Nephron progenitor cell (in vitro differentiated cells): ENCODE measurements at places on chromosomes 13 and 19.

- no peak for DNase-seq
Observed at GRCh38 chr13:53848366-53848961, 819.9 kb downstream of the OLFM4 start.

- no peak for DNase-seq
Observed at GRCh38 chr13:101412076-101412475, 4.2 kb downstream of the NALCN start.

DNA sequence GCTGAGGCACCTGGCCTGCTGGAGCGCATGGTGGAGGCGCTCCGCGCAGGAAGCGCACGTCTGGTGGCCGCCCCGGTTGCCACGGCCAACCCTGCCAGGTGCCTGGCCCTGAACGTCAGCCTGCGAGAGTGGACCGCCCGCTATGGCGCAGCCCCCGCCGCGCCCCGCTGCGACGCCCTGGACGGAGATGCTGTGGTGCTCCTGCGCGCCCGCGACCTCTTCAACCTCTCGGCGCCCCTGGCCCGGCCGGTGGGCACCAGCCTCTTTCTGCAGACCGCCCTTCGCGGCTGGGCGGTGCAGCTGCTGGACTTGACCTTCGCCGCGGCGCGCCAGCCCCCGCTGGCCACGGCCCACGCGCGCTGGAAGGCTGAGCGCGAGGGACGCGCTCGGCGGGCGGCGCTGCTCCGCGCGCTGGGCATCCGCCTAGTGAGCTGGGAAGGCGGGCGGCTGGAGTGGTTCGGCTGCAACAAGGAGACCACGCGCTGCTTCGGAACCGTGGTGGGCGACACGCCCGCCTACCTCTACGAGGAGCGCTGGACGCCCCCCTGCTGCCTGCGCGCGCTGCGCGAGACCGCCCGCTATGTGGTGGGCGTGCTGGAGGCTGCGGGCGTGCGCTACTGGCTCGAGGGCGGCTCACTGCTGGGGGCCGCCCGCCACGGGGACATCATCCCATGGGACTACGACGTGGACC, 9.7 kb upstream of the STRN4 start:
- DNase-seq: no peak

DNA sequence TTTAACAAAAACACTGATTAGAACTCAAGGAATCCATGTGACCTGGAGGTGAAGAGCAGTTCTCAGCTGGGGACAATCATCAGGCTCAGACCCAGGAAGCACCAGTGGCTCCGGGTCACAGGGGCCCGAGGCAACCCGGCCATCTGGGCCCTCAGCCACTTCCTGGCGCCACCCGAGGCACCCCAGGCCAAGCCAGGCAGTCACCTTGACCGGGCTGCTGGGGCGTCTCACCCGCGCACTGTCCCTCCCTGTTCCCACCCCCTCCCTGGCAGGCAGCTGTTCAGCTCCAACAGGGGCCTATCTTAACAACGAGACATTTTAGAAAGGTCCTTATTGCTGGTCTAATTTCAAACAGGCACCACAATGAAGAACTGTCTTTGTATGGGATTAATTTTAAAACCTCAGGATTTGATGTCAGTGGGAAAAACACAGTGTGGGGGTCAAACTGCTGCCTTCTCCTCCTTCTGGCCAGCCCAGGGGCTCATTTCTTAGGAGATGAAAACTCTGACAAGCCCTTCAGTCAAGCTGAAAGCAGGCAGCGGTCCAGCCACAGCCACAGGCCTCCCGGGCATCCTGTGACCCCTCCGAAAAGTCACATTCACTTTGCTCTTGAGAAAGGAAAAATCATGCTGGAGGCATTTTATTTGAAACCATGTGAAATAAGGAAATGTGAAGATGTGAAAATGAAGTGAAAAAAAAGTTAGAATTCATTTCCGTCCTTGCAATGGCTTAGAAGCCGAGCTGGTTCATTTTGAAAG, 83.3 kb downstream of the KCTD15 start:
- DNase-seq: no peak

DNA sequence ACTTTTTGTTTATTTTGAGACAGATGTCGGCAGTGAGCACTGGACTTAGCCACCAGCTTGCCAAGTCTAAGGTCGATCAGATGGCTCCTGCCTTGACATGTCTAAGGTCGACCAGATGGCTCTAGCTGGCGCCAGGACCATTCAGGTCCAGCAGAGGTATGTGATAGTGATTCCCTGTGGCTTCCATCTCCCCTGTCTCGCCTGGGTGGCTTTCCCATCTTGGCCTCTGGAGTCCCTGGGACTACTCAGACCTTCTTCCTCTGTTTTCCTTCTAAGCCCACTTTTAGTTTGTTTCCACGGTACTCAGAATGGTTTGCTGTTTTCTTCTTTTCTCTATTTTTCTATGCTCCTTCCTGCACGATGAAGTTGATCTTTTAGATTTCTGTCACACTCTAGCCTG, 1435.7 kb downstream of the UQCRFS1 start:
- DNase-seq: no peak

- no peak for DNase-seq
Observed at GRCh38 chr13:51920786-51921185, 59.0 kb downstream of the CCDC70 start.

DNA sequence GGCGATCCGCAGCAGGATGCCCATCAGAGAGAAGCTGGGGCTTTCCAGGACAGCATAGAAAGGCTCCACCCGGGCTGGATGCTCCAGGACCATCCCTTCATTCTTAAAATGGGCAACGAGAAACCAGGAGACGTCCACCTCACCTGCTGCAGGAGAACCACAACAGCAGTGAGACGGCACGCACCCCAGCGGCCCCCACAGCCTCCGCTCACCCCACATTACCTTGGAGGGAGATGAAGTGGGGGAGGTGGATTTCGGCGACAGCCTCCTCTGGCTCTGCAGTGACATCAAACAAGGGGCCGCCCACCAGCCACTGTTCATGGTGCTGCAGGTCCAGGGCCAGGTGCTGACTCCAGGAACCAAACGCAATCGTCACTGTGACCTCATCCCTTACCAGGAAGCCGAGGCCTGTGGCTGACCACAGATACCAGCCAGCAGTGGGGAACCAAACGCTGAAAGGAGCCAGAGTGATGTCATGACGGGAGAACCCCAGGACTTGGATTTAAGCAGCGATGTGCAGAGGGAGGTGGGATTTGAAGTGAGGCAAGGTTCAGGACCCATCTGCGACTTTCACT, 25.1 kb downstream of the CARD8 start:
- DNase-seq: no peak

- no peak for DNase-seq
Observed at GRCh38 chr19:39335168-39335548, 685 bp downstream of the GMFG start.

- DNase-seq: no peak
Observed at GRCh38 chr13:88217372-88217771, 546.2 kb downstream of the SLITRK5 start.

GRCh38 chr19:48856921-48857320, 11.5 kb downstream of the PLEKHA4 start:
- no peak for DNase-seq

- DNase-seq: no peak
Observed at GRCh38 chr19:46021531-46022041, 1.3 kb downstream of the PGLYRP1 start.

DNA sequence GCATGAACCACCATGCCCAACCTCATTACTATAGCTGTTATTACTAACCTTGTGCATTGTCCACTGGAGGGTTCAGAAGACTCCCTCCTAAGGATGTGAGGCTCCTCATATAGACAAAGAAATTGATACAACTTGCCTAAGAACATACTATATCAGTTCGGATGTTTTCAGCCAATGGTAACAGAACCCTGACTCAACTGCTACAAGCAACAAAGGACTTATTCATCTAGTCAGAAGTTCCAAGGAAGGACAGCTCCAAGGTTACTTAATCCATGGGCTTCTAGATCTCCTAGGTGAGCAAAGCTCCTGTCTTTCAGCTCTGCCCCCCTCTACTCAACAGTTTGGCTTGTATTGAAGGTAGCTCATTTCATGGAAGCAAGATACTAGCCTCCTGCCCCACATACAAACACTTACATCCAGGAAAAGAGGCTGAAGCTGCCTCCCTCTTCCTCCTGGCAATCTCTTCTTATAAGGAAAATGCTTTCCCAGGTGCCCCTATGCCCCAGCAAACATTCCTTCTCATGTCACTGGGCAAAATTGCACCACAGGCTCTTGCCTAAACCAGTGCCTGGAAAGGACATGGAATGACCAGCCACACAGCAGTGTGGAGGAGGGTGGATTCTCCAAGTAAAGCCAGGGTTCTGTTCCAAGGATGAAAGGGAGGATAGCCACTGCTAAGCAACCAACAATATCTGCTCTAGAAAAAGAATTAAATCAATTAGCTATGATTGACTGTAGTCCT, 497.8 kb downstream of the FOXO1 start:
- DNase-seq: no peak

GRCh38 chr13:98480915-98481877, 95.7 kb downstream of the STK24 start:
- no peak for DNase-seq

- no peak for DNase-seq
Observed at GRCh38 chr19:30444253-30444671, 72.1 kb downstream of the ZNF536 start.

GRCh38 chr13:114115191-114115671, 17.2 kb downstream of the RASA3 start:
- no peak for DNase-seq

DNA sequence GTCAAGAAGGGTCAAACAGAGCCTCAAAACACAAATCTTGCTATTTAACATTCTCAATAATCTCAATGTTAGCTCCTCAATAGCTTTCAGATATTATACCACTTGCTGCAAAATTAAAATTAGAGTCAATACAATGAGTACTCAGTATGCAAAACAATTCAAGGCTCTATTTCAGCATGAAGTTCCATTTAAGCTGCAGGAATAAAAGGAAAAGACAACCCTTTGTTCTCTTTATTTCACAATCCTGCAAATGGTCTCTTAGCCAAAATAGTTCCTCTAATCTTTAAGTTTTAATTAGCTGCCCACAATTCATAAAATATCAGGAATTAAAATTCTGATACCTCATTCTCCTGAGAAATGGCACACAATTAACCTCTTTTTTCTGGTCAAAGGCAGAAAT, 40.5 kb upstream of the DCT start:
- DNase-seq: no peak

GRCh38 chr13:75693227-75693626, 57.1 kb downstream of the LMO7 start:
- no peak for DNase-seq

DNA sequence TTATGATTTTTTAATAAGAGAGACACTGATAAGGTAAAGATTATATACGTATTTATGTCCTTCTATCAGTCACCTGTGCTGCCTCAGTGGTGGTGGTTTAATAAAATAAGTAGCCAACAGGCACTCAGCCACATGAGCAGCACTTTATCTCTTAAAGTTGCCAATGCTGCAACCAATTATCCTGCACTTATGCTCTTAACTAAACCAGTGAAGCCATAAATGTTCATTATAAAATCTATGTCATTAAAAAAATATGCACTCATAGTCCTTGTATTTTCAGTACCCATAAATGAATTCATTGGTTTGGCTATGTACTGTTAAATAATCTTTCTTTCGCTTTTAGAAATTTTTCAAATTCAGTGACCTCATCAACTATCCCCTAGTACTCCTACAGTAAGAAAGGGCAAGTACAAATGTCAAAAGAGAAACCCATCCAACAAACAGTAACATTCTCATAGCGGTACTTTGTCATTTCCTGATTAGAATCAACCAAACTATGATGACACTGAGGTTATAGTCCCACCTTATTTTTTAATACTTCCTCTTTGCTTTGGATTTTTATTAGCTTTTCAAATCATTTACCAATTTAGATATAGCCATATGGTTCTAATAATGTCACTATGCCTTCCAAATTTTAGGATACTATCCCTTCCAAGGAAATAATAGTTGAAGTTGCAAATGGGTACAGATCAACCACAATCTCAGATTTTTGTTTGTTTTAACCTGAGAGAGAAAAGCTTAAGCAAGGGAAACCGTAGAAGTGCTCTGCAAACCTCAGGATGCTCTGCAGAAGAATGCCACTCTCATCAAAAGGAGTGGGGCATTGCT, 190.9 kb downstream of the KLF12 start:
- DNase-seq: no peak

GRCh38 chr13:93687261-93687660, 460.7 kb downstream of the GPC6 start:
- DNase-seq: no peak

DNA sequence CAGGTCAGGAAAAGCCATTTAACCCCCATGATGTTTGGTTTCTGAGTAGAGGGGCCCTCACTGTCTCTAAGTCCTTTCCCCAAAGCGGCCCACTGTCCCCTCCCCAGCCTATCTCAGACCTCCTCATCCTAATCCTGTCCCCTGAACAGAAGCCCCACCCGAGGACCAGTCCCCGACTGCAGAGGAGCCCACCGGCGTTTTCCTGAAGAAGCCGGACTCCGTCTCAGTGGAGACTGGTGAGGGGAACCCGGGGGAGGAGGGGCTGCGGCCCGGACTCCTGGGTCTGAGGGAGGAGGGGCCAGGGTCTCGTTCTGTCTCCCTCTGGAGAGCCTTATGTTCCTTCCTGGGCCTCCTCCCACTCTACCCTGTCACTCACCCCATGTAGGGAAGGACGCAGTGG, 2.9 kb downstream of the MYBPC2 start:
- DNase-seq: no peak

DNA sequence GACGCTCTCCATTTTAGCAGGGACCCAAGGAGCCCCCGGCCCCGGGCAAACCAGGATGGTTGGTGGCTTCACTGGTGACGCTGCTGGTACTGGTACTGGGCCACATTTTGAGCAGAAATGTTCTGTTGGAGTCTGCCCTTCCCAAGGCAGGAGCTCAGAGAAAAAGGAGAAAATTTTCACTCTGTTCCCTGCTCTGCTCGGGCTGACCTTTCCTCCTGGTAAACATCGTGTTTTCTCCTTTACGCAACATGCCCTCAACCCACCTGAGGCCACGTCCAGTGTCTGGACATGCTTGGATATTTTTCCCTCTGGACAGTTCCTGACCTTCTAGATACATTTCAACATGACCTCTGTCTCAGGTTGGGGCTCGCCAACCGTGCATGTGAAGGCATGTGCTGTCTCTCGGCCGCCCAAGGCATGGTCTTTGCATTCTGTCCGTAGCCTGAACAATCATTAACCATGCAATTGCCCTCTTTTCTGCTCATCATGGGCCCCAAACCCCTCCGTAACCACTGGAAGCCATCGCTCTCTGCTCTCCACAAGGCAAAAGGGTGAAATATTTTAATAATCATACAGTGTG, 115.2 kb upstream of the PEG3 start:
- DNase-seq: no peak
